HCT116 (cell line): ENCODE measurements at places on chromosomes 2 and 18.

DNA sequence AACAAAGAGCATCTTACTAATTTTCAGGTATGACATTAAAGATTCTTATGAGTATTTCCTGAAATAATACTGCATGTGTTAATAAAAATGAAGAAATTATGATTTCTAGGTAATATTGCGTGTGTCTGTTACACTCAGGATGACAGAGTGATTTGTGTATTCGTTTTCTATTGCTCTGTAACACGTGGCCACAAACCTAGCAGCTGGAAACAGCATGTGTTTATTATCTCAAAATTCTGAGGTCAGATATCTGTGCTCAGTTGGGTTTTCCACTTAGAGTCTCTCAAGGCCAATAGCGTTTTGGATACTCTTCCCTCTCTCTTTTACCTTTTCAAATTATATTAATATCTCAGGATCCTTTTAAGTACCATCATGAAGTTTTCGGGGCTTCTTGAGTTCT lies 667.9 kb upstream of the CDH7 start:
- no peak overlapping the region for H3K4me3 ChIP-seq
- no peak for DNase-seq
- no peaks in the 10 kb centered on the region for H3K27me3 ChIP-seq
- H3K4me1 ChIP-seq, result no peaks in the 10 kb centered on the region
- no peak overlapping the region for H3K27ac ChIP-seq

- H3K36me3 ChIP-seq, result no peaks in the 10 kb centered on the region
- no peak overlapping the region for H3K4me3 ChIP-seq
- H3K4me1 ChIP-seq, result no peaks in the 10 kb centered on the region
- no peak for DNase-seq
These were observed 68.9 kb downstream of the HPCAL1 start for GRCh38 chr2:10371441-10372196.

DNA sequence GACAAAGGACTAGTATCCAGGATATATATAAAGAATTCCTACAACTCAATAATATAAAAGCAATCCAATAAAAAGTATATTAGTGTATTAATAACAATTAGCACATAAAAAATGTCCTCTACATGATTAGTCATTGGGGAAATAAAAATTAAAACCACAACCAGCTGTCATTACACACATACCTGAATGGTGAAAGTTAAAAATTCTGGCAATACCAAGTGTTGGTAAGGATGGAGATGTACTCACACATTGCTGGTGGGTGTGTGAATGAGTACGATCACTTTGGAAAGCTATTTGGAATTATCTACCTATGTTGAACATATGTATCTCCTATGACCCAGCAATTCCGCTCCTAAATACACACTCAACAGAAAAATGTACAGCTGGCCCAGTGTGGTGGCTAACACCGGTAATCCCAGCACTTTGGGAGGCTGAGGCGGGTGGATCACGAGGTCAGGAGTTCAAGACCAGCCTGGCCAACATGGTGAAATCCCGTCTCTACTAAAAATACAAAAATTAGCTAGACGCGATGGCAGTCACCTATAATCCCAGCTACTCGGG lies 14.3 kb upstream of the NOL10 start:
- no peaks in the 10 kb centered on the region for H3K27me3 ChIP-seq
- H3K4me1 ChIP-seq, result 0 out of 2 replicates have a peak, but pooled peaks cover 3% of the 10 kb centered on the region
- H3K4me3 ChIP-seq, result no peak overlapping the region
- no peak for DNase-seq

GRCh38 chr2:125696560-125696959 lies 959.4 kb upstream of the GYPC start:
- no peaks in the 10 kb centered on the region for H3K27me3 ChIP-seq
- H3K4me3 ChIP-seq, result no peak overlapping the region
- no peak overlapping the region for H3K27ac ChIP-seq
- DNase-seq, result no peak

- H3K4me3 ChIP-seq, result no peak overlapping the region
- DNase-seq, result no peak
- H3K4me1 ChIP-seq, result no peaks in the 10 kb centered on the region; the same call in 1 of the 2 replicates
- no peak overlapping the region for H3K27ac ChIP-seq
- no peaks in the 10 kb centered on the region for H3K27me3 ChIP-seq
- no peaks in the 10 kb centered on the region for H3K36me3 ChIP-seq
These were observed 3.8 kb downstream of the GRB14 start for GRCh38 chr2:164617466-164617865.

DNA sequence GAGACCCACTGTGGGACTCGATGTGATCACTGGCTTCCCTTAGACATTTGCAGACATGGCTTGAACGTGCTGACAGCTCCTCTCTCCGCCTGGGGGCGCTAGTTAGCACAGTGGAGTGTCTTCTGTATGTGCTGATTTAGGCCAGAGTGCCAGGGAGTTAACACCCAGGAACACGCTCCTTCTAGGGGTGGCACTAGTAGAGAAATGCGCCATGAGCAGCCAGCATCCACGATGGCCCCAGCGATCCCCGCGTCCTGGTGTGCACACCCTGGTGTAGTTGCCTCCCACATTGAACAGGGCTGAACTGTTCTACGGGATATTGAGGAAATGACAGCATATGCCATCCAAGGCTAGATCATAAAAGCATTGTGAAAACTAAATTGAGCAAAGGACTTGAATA lies 11.4 kb upstream of the NMUR1 start:
- H3K27me3 ChIP-seq, result no peaks in the 10 kb centered on the region
- no peak for DNase-seq
- H3K27ac ChIP-seq, result no peak overlapping the region
- no peak overlapping the region for H3K4me3 ChIP-seq
- no peaks in the 10 kb centered on the region for H3K4me1 ChIP-seq

- H3K36me3 ChIP-seq, result no peaks in the 10 kb centered on the region
- no peak overlapping the region for H3K4me3 ChIP-seq
These were observed 387.6 kb downstream of the NBAS start for GRCh38 chr2:15173501-15173900.

DNA sequence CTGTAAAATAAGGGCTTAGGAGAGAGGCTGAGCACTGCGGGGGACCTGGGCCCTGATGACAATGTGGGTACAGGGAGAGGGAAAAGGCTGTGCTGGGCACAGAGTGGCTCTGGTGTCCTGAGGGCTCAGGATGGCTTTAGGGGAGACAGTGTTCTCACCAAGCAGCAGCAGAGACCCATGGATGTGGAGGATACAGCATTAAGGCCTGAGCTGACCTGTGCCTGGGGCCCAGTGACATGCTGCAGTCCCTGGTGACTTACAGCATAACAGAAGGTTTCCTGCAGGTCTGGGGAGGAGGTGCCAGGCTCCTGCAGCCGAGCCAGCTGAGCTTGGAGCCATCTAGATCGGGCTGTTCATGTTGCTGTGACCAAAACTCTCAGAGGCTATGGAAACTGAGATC lies 191.3 kb upstream of the SMAD2 start:
- no peak overlapping the region for H3K4me3 ChIP-seq
- H3K4me1 ChIP-seq, result peaks cover 7% of the 10 kb centered on the region; the same call in 1 of the 2 replicates
- H3K36me3 ChIP-seq, result no peaks in the 10 kb centered on the region
- DNase-seq, result no peak
- H3K27ac ChIP-seq, result no peak overlapping the region

DNA sequence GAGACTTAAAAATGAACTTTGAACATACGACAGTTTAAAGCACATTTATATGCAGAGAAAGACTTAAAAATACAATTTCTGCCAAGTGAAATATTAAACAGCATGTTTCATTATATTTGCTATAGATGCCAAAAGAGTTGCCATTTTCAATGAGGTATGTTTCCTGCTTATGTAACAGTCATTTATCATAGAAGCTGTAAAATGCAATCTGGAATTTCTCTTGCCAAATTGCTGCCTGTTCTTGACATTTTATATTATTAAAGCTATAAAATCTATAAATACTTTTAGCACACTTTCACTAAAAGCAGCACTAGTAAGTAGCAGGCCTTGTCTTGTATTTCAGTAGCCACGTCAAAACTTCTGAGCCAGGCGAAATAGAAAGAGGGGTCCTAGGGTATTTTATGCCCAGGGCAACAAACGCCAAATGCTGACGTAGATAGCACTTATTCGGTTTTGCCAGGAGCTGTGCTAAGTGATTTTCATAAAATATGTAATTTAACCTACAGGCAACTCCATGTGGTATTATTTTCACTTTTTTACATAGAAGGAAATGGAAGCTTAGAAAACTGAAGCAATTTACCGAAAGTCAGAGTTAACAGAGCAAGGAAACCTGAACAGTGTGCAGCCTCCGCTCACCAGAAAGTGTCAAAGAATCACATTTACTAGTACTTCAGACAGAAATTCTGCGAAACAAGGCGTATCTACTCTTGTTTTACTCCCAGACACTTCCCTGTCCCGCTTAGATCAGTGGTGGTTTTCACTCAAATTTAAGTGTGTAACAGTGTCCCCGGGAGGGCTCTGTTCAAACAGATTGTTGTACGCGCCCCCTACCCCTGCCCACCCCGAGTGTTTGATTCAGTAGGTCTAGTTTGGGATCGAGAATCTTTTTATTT lies 1.2 kb upstream of the CYP20A1 start:
- no peaks in the 10 kb centered on the region for H3K36me3 ChIP-seq
- no peak for DNase-seq
- peaks cover 6% of the 10 kb centered on the region; the same call in 1 of the 2 replicates for H3K4me1 ChIP-seq
- H3K27ac ChIP-seq, result peak overlapping the region; percentile 83; the same call in 1 of the 2 replicates

DNA sequence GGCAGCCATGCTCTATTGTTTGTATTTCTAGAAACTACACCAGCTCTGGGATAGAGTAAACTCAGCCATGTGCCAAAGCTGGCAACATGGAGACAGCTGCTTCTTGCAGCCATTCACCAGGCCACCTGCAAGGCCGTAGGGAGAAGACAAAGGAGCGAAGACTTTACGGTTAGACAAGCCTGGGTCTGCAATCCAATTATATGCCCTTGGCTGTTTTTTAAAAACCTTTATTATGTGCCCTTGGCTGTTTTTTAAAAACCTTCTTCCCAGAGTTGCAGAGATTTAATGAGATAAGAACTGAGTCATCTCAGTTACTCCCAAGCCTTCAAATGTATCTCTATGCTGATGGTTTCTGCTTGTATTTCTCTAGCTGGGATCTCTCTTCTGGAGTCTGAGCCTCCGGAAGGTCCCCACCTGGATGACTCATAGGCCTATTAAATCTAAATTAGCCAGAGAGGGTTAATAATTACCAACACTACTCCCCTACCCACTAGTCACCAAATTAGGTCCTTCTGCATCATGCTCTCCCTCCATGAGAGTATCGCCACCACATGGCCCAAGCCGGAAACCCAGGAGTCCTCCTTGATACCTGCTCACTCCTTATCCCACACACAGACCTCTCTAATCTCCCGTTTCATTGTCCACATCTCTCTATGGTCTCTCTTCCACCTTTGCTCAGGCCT lies 17.5 kb upstream of the DPP4 start:
- H3K27me3 ChIP-seq, result no peaks in the 10 kb centered on the region
- peak; percentile 81 for DNase-seq
- H3K27ac ChIP-seq, result peak overlapping the region; percentile 67
- H3K36me3 ChIP-seq, result no peaks in the 10 kb centered on the region
